ENCODE measurements at places on chromosomes 1 and 21. TPM values are rescaled to one million over a fixed set of nuclear protein-coding genes. Genes with fewer than 3 reads are reported as not detected.

- DNase-seq = no peak
Measured at GRCh38 chr1:161069241-161069640, 450 bp downstream of the ARHGAP30 start.

- no peak for DNase-seq
Measured at GRCh38 chr21:31181082-31181750, 142.9 kb upstream of the KRTAP19-8 start.

DNA sequence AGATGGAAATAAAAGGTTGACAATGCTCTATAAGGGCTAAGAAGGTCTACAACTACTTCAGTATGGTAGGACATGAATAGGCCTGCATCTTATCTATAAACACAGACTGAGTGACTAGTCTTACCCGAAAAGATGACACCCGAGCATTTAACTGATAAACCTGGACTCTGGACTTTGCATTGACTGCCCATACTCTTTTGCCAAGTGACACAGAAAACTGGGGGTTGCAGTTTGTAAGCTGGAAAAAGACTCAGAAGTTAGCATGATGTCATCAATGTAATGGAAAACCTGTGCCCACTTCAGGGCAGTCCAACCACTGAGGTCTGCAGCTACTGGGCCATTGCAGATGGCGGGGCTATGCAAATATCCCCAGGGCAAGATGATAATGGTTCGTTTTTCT lies 258.3 kb upstream of the NEGR1 start:
- DNase-seq = no peak

GRCh38 chr1:116478621-116479020 lies 92.2 kb downstream of the CD58 start:
- no peak for DNase-seq

DNA sequence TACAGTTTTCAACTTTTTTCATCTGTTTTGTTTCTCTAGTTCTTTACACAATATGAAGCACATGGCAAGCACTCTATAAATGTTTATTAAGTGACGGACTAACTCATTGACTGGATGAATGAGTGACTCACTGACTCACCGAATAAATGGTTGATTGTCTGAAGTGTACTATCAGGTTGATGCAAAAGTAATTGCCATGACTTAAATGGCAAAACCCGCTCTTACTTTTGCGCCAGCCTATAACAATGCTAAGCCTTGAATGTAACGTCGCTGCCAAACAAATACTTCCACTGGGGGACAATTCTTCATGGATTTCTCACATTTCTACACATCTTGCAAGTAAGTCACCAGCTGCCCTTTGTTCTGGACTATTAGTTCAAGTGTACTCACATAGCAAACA lies 109.0 kb upstream of the KCTD3 start:
- no peak for DNase-seq

DNA sequence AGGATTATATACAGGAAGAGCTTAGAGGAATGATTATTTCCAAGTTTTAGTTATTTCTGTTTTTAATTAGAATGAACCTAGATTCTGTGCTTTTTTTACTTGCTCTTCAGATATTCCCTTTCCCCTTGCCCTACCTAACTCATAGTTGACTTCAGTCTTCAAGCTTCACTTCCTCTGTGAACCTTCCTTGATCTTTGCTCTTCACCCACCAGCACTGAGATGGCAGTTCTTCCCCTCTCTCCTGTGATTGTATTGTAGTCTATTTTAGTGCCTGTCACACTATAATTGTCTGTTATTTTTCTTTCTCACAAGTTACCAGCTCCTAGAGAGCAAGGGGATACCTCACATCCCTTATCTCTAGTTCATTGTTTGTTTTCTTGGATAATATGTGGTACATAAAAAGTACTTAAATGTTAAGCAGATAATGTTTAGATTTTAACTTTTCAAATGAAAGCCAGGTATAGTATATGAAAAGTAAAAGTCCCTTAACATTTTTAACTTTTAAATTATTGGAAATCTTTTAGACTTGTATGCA lies 33.2 kb downstream of the KCTD3 start:
- no peak for DNase-seq

DNA sequence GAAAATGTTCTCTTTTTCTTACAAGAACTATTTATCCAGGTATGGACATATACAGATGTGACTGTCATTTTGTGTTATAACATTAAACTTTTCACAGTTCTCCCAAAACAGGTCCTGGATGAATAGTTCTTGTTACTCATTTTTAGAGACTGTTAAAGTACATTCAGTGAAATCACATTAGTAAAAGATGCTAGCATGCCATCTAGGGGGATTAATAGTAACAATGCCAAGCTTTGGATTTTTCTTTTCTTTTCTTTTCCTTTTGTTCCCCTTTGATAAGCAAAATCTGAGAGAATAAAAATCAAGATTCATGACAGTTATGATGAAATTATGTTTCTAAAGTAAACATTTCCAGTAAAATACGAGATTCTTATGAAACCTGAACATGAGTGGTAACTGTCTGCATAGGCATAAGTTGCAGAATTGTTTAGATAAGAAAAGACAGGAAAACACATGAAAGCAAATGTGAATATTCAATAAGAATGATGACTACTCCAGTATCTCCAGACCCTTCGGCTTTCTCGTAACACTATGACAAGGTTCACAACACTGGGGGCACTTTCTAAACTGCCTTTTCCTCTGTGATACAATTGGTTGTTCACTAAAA lies 77.5 kb downstream of the TPR start:
- no peak for DNase-seq

GRCh38 chr1:232340446-232340845 lies 289.5 kb downstream of the SIPA1L2 start:
- DNase-seq = no peak

DNA sequence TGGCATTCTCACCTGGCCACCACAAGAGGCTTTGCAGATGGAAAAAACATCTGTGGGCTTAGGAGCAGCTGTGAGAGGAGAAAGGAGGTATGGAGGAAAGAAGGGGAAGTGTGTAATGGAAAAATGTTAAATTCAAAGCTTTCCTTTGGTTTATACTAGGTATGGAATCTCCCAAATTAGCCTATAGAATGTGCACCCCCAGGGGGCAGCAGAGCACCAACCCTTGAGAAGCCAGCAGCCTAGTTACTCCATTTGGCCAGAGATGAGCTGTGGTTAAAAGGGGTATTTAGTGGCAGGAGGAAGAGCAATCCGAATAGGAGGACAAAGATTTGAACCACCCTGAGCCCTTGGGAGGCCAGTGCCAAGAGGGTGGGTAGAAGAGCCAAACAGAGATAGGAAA lies 97.5 kb upstream of the CTTNBP2NL start:
- DNase-seq = peak; percentile 29

GRCh38 chr1:177857285-177857684 lies 112.6 kb downstream of the SEC16B start:
- no peak for DNase-seq

- DNase-seq = no peak
Measured at GRCh38 chr1:92346866-92347640, 48.2 kb downstream of the RPAP2 start.

- DNase-seq = no peak
Measured at GRCh38 chr1:118360817-118361216, 175.8 kb upstream of the SPAG17 start.

The SLC44A5 gene
- 0.54 TPM for polyA plus RNA-seq

The ANKRD34A gene
- polyA plus RNA-seq = 1.2 TPM

GRCh38 chr1:44609768-44610526 lies 64.3 kb downstream of the TMEM53 start:
- no peak for DNase-seq

DNA sequence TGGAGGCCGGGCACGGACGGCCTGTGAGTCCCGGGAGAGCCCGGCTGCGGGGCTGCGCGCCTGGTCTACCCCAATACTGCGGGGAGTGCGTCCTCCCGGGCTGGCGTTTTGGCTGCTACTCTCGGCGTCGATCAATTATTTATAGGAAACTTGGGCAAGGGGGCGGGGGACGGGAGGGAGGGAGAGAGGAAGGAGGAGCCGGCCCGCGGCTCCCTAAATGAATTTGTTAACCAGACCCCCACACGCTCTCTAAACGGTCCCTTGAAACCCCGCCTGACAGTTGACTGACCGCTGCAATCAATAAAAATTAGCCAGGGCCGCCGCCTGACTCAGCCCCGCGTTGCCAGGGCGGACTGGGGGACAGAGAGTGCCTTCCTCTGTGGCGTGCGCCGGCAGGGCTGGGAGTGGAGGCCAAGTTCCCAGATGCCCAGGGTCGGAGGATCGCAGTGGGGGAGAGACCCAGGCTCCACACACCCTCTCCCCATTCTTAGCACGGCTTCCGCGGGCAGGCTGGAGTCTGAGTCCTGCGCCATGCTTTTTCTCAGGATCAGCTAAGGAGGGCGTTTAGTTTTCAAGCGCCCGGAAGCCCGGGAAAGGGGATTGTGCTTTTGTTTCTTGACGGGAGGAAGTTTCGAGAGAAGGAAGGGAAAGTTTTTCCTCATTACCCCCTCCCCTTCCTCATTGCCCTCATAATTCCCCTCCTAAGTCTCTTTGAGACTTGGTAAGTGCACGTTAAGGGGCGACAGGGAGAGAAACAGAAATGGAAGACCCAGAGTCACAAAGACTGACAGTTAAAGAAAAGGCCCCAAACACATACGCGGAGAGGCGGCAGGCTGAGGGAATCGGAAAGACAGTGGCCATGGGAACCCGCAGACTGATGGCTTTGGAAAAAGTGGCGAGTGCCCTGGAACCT lies 6.2 kb downstream of the PAX7 start:
- DNase-seq = no peak

DNA sequence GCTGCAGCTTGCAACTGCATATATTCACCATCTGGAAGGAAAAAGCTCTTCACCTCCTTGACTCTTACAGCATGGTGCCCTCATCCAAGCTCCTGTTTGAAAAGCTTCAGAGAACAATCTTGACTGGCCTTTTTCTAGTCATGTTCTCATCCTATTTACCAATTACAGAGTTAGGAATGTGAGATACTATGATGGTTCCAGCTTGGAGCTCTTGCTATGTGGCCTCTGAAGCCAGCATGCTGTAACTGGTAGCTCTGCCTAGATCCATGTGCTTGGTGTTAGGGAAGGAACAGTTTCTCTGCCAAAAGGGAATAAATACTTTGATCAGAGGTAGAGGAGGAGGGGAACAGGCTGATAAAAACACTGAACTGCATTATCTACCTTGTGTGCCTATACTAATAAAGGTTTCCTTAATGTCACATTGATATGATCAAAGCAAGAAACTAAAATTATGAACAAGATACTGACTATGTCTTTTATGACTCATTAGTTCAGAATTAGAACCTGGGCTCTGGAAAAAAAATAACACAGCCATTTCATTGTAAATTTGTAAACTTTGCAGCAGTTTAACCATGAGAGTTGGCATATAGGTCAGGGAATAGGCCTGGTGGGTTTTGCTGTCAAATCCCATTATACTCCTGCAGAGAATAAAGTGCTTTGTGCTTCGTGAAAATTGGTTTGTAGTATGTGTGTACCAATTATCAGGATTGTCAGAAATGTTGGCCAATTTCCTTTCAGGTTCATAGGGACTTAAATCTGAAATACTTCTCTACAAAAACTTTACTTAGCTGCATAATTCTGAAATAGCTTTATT lies 92.7 kb downstream of the LEPR start:
- DNase-seq = no peak

DNA sequence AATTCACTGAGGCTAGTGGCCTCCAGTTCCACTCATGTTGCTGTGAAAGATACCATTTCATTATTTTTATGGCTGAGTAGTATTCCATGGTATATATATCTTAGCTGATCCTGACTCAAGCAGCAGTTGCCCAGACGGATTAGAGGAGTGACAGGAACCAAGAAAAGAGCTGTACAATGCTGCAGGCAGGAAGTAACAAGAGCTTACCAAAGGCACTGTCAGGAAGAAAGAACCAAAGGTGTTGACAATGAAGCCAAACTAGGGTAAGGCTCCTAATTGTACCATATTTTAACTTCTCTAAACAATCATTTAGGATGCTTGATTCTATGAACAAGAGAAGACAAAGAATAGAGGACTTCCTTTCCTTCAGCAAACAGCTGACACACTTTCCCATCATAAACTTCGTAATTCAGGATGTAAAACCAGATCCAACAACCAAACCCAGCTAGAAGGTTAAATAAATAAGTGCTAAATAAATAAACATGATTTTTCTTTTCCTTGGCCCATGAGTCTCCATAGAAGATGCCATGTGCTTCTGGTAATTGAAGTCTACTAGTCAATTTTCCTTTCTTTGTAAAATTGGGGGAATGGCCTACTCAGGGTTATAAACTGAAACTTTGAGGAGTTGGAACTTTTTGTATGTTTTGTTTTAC lies 248.2 kb upstream of the SGIP1 start:
- DNase-seq = no peak

GRCh38 chr1:24119859-24120756 lies 8.2 kb upstream of the MYOM3 start:
- DNase-seq = no peak

The TRNP1 gene
- 1.2 TPM for polyA plus RNA-seq

The EDN2 gene
- 0.80 TPM for polyA plus RNA-seq

DNA sequence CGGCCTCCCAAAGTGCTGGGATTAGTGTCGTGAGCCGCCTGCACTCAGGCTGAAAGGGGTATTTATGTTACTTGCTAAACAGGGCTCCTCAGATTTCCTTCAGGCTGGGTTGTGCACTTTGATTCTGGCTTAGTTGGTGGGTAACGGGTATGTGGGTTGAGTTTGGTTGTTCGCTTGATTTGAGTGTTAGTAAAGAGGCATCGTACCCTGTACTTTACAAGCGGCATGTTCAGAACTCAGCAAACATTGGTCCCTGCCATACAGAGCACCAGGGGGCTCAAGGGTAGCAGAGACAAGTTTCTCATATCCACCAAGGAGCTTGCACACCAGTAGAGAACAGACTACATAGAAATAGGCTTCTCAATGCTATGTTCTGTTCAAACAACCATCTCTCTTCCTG lies 147.8 kb downstream of the PGBD5 start:
- no peak for DNase-seq

DNA sequence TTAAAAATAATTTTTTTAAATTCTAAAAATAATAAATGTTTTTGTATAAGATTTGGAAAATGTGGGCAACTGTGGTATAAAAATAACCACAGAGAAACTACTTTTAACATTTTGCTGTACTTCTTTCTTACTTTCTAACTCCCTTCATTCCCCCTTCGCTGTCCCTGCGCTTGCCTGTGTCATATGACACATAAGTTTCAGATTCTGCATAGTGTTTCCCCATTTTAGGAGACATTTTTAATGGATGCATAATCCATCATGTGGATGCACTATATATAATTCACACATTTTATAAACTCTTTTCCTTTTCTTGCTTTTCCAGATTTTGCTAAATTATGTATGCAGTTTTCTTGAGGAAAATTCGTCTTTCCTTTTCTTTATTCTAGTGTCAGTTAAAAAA lies 16.3 kb downstream of the ATG4C start:
- DNase-seq = no peak

The SLC35F3 gene
- 0.58 TPM for polyA plus RNA-seq

The GNG4 gene
- 0.28 TPM for polyA plus RNA-seq

- no peak for DNase-seq
Measured at GRCh38 chr1:228905701-228906101, 170.4 kb downstream of the RHOU start.

The CFHR5 gene
- not detected for polyA plus RNA-seq

The VSIG8 gene
- not detected for polyA plus RNA-seq

The AMY2A gene
- polyA plus RNA-seq = not detected

The BMP8B gene
- polyA plus RNA-seq = 1.5 TPM

- DNase-seq = peak; percentile 42
Measured at GRCh38 chr1:53278298-53278725, 40.0 kb upstream of the MAGOH start.

Measured in hindlimb muscle (tissue), 1 donor.